ENCODE measurements at places on chromosomes 5 and 9.

DNA sequence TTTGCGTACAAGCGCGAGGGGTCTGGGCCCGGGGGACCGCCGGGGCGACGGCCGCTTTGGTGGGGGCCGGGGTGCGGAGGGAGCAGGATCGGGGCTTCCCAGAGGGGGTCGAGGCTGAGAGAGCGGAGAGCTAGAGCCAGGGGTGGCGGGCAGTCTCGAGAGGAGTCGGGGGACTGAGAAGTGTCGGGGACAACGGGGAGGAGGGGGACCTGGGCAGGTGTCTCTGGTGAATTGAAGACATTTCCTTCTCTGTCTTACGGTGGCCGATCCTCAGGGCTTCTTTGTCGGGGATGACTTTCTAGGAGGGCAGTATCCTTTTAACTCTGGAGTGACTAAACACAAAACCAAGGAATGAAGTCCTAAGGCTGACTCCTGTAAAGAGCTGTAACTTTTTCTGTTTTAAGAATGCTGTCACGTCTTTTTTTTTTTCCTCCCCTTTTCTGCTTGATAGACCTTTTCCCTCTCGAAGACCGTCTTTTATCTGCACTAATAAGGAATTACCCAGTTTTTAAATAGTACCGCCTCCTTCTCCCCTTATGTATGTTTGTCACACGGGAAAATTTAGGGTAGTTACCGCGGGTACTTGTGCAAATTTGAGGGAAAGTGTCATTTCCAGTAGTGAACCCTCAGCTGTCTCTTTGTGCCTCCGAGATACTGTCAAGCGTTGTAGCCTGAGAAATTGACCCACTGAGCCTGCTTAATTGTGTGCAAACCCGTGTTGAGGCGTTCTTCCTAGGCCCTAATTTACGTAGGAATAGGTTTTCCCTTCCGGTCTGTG, 822 bp downstream of the DENND4C start:
- no peak for DNase-seq

DNA sequence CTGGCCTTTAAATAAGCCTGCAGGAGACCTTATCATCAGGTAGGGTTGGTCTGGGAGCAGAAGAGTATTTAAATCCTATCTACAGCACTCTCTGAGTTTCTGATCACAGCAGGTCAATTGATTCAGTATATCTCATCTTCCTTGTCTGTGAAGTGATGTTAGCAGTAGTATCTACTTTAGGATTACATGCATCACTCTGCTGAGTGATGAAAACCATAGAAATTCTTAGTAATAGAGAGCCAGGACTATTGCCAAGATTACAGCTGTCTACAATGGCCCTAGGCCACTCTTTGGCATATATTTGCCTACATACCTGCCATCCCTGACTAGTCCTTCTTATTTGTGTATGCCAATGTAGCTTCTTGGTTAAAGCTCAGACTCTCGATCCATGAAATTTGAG, 183.8 kb downstream of the ASTN2 start:
- no peak for DNase-seq

DNA sequence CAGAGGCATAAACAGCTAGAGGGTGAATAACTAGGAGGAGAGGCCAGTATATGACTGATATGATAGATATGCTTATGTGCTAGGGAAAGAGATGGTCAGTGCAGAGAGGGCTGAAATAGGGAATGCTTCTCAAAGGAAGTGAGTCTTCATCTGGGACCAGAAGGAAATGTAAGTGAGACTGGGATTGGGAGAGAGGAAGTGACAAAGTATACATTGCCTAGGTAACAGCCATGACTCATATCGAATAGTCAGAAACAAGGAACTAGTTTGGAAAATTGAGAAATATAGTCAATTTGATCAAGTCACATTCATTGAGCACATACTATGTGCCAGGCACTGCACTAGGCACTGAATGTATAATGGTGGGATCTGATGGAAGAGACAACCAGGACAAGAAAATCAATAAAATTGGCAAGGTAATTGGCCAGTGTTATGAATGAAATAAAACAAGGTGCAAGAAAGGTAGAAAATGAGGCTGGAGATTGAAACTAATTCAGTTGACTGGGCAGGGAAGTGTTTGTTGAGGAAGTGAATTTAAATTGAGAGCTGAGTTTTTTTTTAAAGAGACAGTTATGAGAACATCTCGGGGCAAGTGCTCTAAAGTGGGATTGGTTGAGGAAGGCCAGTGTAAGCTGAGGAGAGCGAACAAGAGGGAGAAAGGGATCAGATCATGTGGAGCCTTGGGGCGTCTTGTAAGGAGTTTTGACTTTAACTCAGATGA, 4.3 kb downstream of the ERAP2 start:
- DNase-seq: no peak

GRCh38 chr5:129361441-129362025, 98.6 kb upstream of the ADAMTS19 start:
- no peak for DNase-seq

GRCh38 chr5:141637767-141638419, 1.1 kb downstream of the RELL2 start:
- DNase-seq: peak; percentile 78

DNA sequence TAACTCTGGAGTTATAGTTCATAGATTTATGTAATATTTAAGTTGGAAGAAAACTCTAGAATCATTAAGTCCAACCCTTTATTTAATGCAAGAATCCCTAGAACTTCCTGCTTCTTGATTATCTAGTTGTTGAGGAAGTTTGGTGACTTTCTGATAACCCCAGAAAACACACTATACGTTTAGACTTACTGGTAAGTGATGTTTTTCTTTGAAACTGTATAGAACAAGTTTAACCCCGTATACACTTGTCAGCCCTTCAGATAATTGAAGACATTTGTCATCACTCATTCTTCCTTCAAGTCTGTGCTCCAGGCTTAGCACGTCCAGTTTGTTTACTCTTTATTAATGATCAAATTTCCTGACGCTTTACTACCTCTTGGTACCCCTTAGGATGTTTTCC, 9.0 kb downstream of the NDUFS4 start:
- DNase-seq: no peak

DNA sequence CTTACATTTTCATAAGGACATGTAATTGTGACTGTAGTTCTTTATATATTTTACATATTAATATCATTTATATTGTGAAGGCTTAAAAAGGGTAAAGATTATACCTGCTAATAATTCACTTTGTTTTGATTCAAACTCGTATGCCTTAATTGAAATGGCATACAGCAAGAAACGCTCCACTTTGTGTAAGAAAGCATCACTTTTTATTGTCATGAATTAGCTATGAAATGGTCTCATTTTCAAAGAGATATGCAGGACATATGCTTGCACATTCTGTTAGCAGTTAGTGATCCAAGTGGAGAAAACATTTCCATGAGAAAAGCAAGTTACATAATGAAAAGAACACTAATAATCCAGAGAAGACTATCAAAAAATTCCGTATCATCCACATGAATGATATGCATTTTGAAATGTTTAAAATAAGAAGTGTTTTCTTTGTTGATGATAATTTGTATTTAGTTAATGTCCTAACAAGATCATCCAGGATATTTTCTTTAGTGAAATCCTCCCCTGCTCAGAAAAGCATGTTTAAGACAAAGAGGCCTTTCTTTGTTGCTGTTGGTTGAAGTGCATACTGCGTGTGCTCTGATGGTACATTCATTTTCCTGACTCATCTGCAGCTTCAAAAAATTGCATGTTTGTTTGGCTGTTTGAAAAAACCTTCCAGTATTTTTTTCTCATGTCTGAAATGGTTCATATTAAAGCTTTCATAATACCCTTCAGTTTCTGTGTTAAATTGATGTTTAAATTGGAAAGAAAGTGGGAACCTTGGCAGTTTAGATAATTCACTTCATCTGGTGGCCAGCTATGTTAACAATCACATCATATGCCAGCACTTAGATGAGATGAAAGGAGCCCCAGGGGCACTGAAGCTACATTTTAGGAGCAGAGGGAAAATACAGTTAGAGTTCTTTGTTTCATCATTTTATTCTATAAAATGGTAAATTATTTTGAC, 242.2 kb downstream of the CSNK1G3 start:
- no peak for DNase-seq

- DNase-seq: no peak
Observed at GRCh38 chr5:132364319-132364718, 5.2 kb upstream of the SLC22A5 start.

- DNase-seq: no peak
Observed at GRCh38 chr9:32955655-32956478, 45.6 kb downstream of the APTX start.

GRCh38 chr5:93601802-93602155, 18.8 kb downstream of the NR2F1 start:
- no peak for DNase-seq

DNA sequence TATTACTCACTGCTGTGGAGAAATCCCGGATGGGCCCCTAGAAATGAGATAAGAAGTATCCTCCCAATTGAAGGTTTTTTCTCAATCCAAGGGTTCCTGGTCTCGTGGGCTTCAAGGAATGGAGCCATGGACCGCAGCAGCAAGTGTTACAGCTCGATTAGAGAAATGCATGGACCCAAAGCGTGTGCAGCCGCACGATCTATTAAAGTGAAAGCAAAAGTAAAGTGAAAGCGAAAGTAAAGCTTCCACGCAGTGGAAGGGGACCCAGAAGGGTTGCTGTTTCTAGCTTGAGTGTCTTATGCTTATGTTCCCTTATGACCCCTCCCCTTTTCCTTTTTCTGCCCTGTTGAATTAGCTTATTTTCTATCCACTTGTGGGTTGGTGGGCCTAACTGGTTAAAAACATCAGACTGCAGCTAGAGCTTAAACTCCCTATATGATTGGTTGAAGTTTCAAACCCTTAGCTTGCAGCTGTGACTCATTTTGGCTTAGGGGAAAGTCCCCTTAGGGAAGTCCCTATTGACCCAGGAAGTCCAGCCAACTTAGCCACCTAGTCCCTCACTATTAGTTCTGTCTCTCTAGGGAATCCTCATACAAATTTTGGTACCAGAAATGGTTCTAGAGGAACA, 1111.8 kb downstream of the TAF11L14 start:
- DNase-seq: peak; percentile 42

GRCh38 chr9:16715404-16715803, 155.1 kb downstream of the BNC2 start:
- no peak for DNase-seq

DNA sequence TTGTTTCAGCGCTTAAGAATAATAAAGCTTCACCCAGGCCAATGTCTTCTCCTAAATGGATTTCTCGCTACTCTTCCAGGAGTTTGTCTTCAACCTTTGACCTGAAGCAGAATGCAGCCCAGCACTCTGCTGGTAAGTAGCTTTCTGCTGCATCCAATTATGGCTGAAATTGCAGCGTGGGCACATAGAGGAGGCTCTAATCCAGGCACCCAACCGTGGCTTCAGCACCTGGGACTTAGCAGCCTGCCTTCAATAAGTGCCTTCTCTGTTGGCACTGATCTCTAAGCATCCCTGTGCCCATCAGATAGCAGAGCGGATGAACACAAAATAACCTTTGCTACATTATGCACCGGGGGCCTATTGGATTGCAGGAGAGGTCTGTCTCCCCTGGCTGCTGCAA, 105.2 kb downstream of the TRIM32 start:
- DNase-seq: no peak

GRCh38 chr9:108854641-108855528, 901 bp downstream of the ACTL7B start:
- DNase-seq: no peak

DNA sequence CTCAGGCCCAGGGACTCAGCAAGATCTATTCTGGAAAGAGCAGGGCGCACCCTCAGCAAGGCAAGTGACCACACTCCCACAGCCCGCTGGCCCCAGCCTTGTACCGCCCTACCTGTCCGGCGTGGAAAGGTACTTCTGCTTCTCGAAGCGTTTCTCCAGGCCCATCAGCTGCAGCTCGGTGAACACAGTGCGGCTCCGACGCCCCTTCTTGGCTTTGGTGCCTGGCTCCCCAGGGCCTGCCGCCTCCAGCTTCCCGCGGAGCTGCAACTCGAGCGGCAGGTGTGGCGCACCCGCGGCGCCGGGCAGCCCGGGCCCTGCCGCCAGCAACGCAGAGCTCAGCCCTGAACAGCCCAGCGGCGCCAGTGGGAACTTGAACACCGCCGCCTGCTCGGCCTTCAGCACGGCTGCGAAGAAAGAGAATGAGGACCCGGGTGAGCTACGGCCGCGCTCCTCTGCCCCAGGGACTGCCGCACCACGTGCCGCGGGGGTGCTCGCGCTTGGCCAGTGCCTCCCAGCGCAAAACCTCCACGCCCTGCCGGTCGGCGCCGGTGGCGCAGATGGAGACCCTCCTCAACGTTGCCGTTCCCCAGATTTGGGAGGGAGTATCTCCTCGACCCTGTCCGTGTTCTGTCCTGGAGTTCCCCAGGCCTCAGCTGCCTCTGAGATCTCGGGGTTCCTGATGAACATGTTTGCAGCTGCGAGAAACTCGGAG, 2.2 kb downstream of the BARX1 start:
- DNase-seq: peak; percentile 55

GRCh38 chr9:110180511-110181434, 27.2 kb downstream of the C9orf152 start:
- DNase-seq: no peak

GRCh38 chr5:15798006-15798405, 298.0 kb downstream of the FBXL7 start:
- DNase-seq: no peak

- DNase-seq: no peak
Observed at GRCh38 chr9:15294604-15295003, 12.4 kb downstream of the TTC39B start.

DNA sequence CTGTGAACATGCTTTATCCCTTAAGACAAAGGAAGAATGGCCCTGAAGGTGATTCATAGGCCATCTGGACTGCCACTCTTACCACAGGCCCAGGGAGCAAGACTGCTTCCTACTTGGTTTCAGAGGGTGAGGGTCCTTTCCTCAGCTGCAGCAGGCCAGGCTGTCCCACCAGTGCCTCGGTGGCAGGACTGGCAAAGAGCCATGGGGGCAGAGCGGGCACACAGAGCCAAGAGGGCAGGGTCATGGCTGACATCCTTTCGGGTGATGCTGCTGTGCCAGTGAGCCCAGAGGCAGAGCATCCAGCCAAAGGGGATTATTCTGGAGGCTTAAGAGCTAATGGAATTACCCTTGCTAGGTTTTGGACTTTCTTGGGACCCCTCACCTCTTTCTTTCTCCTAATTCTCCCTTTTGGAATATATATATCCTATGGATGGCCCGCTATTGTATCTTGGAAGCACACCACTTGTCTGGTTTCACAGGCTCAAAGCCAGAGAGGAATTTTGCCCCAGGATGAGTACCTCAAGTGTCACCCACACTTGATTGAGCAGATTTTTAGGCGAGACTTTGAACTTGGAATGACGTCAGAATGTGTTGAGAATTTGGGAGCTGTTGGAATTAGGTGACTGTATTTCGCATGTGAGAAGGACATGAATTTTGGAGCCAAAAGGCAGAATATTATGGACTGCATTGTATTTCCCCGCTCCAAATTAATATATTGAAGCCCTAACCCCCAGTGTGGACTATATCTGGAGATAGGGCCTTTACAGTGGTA, 180.6 kb downstream of the BARX1 start:
- no peak for DNase-seq

- DNase-seq: no peak
Observed at GRCh38 chr9:136316271-136316751, 11.0 kb upstream of the GPSM1 start.

DNA sequence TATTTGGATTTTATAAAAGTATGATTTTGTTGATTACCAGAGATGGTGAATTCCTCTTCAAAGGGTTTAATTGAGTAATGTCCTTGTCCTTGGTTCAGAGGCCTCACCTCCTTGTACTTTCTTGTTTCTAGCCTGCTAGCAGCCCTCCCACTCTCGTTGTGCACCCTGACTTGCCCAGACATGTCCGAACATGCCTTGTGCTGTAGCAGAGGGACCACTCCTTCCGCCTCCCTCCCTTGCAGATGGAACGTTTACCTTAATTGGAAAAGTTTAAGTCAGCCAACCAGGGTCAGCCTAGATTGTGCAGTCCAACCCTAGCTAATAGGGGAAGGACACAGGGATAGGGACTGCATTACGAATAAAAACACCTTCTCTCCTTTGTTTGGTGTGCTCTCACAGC, 406.9 kb upstream of the NMUR2 start:
- DNase-seq: no peak
